ENCODE measurements at places on chromosomes 5 and 9.

GRCh38 chr9:84296146-84296843 is 44.3 kb downstream of the SLC28A3 start:
- DNase-seq, result peak; percentile 40

DNA sequence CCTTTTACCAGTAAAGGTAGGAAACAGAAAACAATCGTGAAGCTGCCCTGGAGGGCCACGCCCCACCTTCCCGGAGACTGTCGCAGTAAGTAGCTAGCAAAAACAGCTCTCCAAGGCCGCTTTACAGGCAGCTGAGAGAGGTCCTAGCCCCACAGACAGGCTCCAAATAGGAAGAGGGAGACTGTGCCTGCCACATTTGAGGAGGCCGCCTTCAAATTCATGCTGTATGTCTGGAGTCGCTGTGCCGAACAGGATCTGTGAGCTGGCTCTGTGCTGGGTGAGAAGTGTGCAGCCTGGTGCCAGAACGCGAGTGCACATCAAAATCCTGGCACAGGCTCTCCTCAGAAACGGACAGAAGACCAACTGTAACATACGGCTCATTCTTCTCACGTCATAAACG is 582.2 kb downstream of the CETN3 start:
- DNase-seq, result no peak

GRCh38 chr5:166281433-166281832 is 2010.0 kb upstream of the WWC1 start:
- DNase-seq, result no peak

DNA sequence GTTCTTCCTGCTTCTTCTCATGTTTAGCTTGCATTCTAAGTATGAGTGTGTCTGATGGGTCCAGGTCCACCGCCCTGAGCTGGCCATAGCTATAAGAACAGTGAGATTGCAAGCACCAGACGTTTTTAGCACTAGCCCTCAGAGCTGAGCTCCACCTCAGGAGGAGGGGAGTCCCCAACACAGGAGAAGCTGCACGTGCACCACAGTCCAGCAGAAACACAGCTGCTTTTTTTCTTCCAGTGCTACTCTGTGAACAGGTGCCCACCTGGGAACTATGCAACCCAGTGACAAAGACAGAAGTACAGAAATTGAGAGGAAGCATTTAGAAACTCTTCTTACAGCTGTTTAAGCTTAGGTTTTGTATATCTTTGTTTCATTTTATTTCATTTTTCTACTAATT is 299.4 kb downstream of the MARCHF11 start:
- no peak for DNase-seq

- no peak for DNase-seq
Measured at GRCh38 chr9:137116728-137117127, 2.2 kb upstream of the DPP7 start.

DNA sequence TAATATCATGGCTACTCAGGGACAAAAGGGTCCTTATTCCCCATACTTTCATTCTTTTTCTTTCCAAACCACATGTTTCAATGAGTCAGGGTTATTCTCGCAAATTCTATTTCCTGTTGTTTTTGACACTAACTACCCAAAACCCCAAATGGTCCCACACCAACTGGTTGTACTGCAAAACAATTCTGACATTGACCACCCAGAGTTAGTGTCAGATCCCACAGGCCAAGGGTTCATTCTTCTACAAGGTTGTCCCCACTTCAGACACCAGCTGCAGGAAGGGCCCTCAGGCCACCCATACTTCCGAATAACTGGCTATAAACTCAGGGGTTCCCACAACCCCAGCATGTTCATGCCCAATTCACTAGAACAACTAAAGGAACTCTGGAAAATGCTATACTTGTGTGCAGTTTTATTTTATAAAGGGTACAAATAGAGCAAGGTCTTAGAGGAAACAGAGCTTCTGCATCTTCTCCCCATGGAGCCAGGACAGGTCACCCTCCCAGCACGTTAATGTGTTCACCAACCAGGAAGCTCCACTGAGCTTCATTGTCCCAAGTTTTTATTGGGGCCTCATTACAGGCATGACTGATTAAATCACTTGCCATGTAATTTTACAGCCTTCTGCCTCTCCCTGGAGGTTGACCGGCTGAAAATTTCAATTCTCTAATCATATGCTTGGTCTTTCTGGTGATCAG is 334.8 kb downstream of the DRD1 start:
- no peak for DNase-seq

GRCh38 chr5:92418341-92418740 is 1035.2 kb upstream of the ARRDC3 start:
- DNase-seq, result no peak

- no peak for DNase-seq
Measured at GRCh38 chr9:120873512-120873911, 3.5 kb downstream of the PHF19 start.

DNA sequence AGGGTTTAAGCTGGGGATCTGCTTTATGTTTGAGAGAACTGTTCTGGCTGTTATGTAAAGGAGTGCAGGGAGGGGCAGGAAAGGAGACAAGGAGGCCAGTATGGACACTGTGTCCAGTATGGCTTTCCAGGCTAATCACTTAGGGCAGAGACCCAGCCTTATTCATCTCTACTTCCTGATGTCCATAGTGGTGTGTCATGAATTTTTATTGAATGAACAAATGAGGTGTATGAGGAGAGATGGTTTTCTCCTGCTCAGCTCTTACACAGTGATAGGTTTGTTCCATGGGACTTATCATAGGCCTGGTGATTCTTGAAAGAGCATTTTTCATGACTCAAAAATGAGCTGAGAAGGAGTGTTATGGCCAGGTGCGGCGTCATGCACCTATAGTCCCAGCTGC is 20.5 kb upstream of the FGFR4 start:
- no peak for DNase-seq

- DNase-seq, result no peak
Measured at GRCh38 chr5:178307267-178308045, 74.9 kb upstream of the PHYKPL start.

DNA sequence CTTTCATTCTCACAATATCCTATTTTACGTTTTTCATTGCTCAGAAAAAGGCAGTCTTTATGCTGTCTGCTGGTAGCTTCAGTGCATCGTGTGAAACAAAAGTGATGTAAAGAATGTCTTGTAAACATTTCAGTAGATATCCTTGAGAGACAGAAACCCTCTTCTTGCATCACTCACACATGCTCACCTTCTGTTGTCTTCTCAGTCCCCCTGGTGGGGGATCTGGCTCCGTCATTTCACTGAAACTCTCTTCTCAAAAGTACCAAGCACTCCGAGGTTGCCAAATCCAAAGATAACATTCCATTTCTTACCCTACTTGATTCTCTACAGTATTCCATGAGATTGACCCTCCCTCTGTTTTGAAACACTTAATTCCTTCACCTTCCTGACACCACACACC is 46.1 kb upstream of the PCA3 start:
- DNase-seq, result no peak

- no peak for DNase-seq
Measured at GRCh38 chr9:112035166-112035826, 138.7 kb downstream of the UGCG start.

DNA sequence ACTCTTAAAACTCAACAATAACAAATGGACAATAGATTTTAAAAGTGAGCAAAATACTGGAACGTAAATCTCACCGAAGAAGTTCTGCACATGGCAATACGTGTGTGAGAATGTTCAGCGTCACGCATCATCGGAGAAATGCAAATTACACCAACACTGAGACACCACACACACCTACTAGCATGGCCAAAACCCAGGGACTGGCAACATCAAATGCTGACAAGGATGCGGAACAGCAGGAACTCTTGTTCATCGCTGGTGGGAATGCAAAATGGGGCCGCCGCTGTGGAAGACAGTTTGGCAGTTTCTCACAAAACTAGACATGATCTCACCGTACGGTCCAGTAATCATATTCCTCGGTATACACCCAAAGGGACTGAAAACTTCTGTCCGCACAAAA is 21.6 kb upstream of the CLPTM1L start:
- DNase-seq, result no peak

DNA sequence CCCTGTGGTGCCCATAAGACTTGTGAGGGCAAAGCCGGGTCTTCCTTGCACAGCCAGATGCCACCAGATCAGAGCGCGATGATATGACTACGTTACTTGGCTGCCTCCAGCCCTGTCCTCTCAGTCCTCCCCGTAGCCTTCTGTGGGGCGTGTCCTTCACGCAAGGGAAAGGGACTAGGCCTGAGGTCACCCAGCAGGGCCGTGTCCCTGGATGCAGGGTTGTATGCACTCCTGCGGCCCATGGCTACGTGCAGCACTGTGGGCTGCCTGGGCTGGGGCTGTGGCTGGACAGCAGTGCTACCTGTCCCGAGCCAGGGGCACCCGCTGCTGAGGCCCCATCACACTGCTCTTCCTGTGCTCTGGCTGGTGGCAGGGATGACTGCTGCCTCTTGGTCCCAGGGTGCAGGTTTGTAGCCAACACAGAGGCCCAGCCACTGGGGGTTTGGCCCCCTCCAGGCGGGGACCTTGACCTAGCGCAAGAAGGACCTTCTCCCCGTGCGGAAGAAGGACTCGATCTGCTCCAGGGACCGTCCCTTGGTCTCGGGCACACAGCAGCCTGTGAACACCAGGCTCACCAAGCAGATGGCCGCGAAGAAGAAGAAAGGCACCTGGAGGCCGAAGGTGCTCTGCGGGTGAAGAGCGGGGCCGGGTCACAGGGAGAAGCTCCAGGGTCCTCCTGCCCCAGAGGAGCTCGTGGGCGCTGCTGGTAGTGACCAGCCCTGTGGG is 7.2 kb downstream of the SLC2A6 start:
- no peak for DNase-seq

GRCh38 chr5:98927989-98928872 is 576 bp downstream of the CHD1 start:
- DNase-seq, result peak; percentile 20

GRCh38 chr5:56279979-56280378 is 46.8 kb upstream of the ANKRD55 start:
- DNase-seq, result no peak

GRCh38 chr5:133480866-133481265 is 131.5 kb downstream of the FSTL4 start:
- no peak for DNase-seq

DNA sequence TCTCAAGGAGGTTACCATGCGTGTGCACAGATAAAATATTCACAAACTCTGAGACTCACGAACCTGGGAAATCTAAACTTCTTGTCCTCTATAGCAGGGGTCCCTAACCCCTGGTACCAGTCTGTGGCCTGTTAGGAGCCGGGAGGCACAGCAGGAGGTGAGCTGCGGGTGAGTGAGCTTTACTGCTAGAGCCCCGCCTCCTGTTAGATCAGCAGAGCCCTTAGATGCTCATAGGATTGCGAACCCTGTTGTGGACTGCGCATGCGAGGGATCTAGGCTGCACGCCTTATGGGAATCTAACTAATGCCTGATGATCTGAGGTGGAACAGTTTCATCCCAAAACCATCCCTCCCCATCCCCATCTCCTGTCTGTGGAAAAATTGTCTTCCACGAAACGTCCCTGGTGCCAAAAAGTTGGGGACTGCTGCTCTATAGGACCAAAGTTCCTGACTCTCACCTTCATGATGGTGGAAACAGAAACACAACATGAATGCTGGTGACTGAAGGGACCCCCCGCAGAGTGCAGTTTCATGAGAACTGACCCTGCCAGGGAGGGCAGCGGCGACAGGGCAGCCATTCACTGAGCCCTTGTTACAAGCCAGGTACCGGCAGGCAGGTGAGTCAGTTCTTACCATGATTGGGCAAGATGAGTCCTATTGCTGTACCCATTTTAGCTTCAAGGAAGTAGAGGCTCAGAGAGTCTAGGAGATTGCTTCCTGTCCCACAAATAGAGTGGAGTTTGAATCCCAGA is 181.9 kb downstream of the RGS3 start:
- DNase-seq, result no peak

GRCh38 chr5:2260211-2261003 is 377.7 kb upstream of the IRX4 start:
- DNase-seq, result no peak

DNA sequence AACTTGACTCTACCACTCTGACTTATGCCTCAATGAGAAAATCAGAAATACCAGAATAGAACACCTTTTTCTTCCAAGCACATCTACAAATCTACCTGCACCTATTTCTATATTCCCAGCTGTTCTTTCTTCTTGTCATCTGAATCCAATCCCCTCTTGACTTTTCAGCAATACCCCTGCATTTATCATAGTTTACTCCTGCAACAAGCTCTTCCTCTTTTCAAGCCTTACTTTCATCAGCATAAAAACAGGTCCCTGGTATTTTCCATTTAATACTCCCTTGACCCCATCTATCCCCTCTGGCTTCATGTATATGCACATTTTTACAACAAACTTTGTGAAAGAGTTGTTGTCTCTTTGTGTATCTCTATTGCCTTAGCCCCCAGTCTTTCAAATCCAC is 3.1 kb downstream of the GEMIN5 start:
- no peak for DNase-seq

- DNase-seq, result no peak
Measured at GRCh38 chr9:72749276-72749675, 203.6 kb downstream of the ALDH1A1 start.

DNA sequence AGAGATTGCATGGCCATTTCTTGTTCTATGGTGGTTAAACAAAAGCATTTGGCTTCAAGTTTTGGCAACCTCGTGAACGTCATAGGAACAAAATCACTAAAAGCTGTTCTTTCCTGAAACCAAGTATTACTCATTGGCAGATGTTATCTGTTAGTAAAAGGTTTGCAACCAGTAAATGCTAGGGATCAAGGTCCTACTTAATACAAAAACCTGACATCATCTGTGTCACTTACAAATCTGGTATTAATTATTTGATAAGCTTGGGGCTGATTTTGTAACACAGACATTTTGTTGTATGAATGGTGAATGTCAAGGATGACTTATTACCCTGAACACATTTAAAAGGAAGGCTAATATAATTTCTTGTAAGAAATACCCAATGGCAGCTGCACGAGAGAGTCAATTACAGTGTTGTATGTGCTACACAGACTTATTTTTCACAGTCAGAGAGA is 486.4 kb upstream of the ZNF608 start:
- DNase-seq, result no peak

- DNase-seq, result no peak
Measured at GRCh38 chr9:120369608-120370220, 210.3 kb downstream of the CDK5RAP2 start.

GRCh38 chr5:146671561-146672295 is 155.7 kb upstream of the GPR151 start:
- DNase-seq, result no peak

All from stimulated activated CD4-positive, alpha-beta T cell treated with anti-CD3 and anti-CD28 coated beads, Interleukin-1b, Interleukin-23, amount 100 ng/mL, for 24 hours (primary cell).